Stimulated activated CD4-positive, alpha-beta T cell treated with anti-CD3 and anti-CD28 coated beads, TNF-alpha, amount 100 ng/mL, for 4 hours (primary cell): ENCODE measurements at places on chromosomes 6 and 20.

GRCh38 chr20:33660035-33660684 lies 2.0 kb upstream of the C20orf144 start:
- no peak for DNase-seq

- no peak for DNase-seq
These were observed 53.6 kb downstream of the ENPP1 start for GRCh38 chr6:131861381-131861780.

- DNase-seq, result no peak
These were observed 75.8 kb downstream of the ZMYND8 start for GRCh38 chr20:47280668-47281067.

DNA sequence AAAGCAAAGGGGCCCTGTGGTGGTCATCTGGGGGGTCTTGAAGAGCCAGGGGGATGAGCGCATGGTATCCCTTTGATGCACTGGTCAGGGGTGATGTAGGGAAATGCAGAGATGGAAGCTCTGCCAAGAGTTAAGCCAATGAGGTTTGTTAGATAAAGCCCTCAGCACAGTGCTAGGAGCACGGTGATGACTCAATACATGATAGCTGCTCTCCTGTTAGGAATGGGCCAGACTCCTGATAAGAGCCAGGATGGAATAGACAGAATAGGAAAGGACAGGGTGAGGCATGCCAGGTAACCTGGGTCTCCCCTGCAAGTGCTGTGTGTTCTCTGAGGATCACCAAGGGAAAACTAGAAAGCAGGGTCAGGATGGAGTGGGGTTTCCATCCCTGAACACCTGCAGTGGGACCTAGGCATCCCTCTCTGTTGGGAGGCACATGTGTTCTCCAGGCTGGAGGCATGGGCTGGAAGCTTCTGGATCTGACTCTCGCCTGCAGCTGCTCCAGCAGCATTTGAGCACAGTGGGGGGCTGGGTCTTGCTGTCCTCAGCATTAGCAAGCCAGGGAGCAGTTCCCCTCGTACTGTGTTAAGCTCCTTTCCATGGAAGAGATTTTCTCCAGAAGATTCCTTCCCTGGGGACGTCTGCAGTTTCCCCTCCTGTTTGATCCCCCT lies 71.8 kb upstream of the TIAM2 start:
- no peak for DNase-seq

GRCh38 chr6:4756247-4756646 lies 20.0 kb upstream of the CDYL start:
- no peak for DNase-seq

DNA sequence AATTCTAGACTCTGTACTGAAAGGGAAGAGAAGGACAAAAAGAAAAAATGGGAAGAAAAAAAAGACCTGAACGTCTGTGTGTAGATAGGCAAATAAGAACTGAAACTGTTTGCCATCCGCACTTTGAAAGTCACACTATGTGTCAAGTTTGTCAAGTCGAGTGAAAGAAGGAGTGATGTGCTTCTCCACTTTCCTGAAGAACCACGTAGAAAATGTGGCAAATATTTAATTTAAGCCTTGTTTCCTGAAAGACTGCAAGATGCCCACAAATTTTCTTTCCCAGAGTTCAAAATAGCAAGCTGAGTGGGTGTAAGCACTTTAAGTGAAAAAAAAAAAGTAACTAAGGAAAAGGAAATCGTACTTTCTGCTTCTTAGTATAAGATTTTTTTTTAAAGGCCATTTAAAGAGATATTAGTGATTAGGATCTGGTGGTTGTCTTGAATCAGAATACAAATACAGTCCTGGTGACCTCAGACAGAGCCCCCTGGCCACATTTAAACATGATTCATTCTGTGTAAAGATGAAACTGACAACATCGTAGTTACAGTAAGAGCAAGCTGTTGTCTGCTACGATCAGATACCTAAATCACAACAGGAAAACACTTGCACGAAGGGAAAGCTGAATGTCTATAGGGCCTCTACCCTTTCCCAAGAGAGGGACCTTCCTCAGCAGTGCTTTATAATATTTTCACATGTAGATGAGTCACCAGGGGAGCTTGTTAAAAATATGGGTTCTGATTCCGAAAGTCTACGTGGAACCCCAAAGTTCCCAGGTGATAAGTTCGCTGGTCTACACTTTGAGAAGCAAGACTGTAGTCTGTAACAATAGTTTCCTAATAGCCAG lies 102.3 kb downstream of the HIVEP2 start:
- DNase-seq, result peak; percentile 18

DNA sequence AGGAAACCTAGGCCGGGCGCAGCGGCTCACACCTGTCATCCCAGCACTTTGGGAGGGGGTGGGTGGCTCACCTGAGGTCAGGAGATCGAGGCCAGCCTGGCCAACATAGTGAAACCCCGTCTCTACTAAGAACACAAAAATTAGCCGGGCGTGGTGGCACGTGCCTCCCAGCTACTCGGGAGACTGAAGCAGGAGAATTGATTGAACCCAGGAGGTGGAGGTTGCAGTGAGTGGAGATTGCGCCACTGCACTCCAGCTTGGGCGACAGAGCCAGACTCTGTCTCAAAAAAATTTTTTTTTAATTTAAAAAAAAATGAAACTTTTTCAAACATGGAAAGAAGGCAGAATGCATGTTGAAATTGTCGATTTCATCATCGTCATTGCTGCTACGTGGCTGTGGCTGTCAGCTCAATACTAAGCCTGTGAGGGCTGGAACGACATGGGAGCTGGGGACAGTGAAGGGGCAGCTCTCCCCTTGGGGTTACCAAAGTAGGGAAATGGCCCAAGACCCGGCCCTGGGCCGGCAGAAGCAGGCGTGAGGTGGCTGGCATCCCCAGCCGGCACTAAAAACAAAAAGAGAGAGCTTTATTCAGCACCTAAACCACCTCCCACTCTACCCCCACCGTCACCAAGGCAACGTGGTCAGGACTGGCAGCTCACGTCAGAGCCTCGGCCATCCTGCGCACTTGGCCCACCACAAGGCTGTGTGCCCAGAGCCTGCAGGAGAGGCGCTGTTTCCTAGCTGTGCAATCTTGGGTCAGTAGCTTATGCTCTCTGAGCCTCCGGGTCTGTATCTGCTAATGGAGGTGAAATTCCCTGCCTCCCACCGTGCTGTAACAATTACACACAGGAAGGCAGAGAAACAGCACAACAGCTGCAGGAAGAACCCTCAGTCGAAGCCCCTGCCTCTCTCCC lies 30.8 kb downstream of the AGPAT4 start:
- DNase-seq, result no peak

DNA sequence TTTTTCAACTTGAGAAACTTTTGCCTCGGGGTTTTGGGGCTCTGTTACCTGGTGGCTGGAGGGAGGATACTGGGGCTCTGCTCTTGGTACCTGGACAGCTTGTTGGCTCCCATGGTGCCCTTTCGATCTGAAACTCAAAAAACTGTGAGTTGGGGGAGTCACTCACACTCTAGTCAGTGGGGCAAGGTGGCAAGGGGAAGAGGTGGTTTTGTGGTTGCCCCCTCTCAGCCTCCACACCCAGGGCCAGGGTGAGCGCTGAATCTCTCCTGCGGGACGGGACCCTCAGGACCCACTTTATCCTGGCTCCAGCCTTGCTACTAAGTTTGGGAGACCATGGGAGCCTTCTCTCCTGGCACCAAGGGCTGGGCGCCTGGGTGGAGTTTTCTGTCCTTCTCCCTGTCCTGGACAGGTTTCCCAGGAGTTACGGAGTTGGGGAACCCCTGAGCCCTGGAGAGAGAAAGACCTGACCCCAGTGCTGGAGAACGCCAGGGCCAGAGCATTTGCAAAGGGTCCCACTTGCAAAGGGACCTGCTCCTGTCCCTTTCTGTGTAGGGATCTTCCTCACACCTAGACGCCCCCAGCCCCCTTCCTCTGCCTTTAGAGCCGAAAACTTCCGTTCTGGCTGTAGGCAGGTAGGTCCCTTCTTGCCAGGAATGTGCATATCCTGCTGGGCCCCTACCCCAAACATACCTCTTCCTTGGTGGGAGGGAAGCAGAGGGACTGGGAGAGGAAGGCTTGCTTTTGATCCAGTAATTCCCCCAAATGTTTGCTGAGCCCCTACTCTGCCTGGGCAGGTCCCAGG lies 2.9 kb downstream of the FOXP4 start:
- DNase-seq, result no peak

- no peak for DNase-seq
These were observed 58.4 kb downstream of the TRERF1 start for GRCh38 chr6:42393339-42393738.

- no peak for DNase-seq
These were observed 979.6 kb downstream of the TFAP2A start for GRCh38 chr6:9435281-9435680.

- no peak for DNase-seq
These were observed 128.5 kb downstream of the HFE start for GRCh38 chr6:26215585-26216358.

DNA sequence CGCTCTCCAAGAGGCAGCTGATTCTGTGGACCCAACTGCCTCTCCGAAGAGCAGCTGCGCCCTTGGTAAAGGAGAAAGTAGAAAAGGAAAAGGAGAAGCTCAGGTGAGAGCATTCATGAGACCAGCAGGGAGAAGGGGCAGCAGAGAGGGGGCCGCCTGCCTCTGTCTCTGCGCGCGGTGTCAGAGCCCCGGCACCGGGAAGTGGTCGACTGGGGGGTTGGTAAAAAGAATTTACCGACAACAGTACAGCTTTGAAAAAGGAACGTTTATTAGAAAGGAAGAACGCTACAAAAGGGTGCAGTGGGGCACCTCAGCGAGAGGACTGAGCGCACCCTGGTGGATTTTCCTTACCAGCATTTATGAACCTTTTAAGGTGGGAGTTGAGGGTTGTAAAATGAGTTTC lies 61.9 kb downstream of the GPR6 start:
- DNase-seq, result peak; percentile 8

GRCh38 chr20:58695895-58696375 lies 3.3 kb downstream of the NPEPL1 start:
- no peak for DNase-seq

GRCh38 chr20:14444106-14444505 lies 106.7 kb upstream of the FLRT3 start:
- DNase-seq, result no peak

- DNase-seq, result no peak
These were observed 7.1 kb upstream of the AFDN start for GRCh38 chr6:167819576-167819975.

- DNase-seq, result no peak
These were observed 110.4 kb downstream of the ADGB start for GRCh38 chr6:146709036-146709622.

DNA sequence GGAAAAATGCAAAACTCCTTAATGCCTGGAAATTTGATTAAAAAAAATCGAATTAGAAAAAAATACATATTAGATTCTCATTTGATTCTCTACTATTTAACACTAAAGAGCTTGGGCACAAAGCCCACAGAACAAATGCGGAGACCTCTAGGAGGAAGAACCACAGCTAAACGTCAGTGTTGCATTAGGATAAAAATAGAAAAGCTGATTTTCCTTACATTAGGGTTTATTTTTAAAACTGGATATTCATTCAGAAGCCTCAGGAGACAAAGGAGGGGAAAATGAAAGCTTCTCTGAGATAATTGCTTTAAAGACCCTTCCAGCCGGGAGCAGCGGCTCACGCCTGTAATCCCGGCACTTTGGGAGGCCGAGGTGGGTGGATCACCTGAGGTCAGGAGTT lies 77.3 kb downstream of the ECT2L start:
- no peak for DNase-seq

DNA sequence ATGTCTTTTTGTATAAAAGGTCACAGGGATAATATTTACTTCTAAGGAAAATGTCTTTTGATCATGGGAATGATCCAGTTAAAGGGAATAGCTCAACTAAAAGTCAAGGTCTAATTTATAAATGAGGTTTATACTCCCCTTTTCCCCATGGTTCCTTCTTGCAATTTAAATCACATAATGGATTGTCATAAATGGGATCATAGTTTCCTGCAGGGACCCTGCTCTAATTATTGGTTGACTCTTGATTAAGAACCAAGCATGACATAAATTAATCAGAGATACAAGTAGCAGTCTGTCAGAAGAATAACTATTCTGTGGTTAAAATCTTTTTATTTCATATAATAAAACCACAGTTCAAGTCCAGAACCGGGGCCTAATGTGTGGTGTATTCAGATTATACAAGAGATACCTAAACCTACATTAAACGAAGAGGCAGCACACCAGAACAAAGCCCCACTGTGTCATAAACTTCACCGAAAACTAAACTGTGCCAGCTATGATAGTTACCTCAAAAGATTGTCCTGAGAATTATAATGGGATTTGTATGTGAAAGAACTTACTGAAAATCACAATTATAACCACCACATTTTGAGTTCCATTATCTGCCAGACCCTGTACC lies 43.0 kb upstream of the CD83 start:
- DNase-seq, result no peak

DNA sequence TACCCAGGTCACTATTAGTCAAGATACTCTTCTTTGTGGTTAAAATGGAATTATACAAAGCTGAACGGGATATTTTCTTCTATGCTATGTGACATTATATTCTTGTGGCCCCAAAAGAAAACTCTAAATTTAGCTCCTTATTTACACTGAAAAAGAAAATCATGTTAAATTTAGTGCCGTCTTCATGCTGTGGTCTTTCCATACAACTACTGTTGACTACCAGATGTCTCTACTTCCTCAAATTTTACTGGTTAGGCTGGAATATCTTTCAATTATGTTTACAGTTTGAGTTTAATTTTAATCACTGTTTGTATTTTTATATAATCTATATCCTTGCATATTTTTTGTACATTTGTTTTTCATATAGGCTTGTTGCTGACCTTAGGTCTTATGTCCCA lies 95.6 kb upstream of the FOXO3 start:
- DNase-seq, result no peak

- DNase-seq, result peak; percentile 5
These were observed 206.1 kb upstream of the PRDM1 start for GRCh38 chr6:105880030-105880492.

DNA sequence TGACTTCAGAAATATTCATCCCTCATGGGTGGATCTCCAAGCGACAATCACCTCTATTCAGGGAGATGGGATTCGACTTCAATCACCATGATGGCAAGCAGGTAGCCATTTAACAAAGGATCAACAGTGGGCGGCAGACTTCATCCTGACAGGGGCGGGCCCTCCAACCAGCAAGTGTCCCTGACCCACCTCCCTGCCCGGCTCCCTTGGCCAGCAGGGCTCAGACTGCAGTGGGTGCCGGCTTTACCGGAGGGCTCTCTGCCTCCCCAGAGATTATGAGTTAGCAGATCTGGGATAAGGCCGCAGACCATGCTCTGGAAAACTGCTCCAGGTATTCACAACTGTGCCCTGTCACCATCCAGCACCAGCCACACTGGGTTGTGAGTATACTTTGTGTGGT lies 39.4 kb downstream of the PPP1R3G start:
- no peak for DNase-seq

DNA sequence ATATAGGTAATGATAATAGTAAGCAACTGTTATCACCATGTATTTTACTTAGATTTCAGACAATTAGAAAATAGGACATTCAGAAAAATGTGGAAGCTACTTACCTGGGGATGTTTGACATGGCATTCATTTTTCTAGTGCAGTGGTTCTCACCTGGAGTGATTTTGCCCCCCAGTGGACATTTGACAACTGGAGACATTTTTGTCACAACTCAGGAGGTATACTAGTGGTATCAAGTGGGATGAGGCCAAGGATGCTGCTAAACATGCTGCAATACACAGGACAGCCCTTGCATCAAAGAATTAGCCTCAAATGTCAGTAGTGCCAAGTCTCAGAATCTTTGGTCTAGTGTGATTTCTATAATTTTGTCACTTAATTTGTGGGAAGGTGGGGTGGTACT lies 36.1 kb downstream of the NUS1 start:
- DNase-seq, result no peak
